NCI-H446 treated with DMSO at 0.1 percent for 48 hours (cell line): ENCODE measurements at places on chromosomes 13 and 19.

DNA sequence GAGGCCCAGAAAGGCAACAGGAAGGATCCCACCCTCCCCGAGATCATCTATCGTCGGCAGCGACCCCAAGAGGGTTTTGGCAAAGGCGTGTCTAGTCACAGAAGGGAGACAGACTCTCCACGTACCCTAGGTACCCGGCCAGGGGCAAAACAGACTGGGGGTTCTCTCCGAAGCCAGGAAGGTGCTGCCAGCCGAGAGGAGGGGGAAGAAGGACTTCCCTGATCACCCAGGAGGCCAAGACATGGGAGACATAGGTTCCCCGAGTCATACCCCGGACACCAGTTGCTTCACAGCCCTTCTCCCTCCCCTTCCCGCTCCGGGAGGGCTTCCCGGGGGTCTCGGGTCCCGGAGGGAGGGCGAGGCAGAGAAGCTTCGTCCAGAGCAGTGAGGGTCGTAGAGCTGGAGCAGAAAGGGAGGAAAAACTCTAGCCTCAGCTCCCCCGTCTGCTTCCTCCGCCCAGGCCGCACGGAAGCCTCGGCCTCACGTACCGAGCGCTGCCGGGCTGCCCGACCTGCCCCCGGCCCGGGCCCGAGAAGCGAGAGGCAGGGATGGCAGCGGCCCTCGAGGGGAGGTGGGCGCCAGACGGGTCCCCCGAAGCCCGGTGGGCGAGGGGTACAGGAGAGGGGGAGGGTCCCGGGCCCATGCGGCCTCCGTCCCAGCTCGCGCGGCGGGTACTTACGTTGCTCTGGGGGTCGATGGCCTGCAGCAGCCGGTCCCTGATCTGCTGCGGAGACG lies 644 bp downstream of the MED26 start:
- DNase-seq = no peak

- no peak for DNase-seq
Measured at GRCh38 chr13:90898811-90899210, 448.7 kb upstream of the MIR17HG start.

DNA sequence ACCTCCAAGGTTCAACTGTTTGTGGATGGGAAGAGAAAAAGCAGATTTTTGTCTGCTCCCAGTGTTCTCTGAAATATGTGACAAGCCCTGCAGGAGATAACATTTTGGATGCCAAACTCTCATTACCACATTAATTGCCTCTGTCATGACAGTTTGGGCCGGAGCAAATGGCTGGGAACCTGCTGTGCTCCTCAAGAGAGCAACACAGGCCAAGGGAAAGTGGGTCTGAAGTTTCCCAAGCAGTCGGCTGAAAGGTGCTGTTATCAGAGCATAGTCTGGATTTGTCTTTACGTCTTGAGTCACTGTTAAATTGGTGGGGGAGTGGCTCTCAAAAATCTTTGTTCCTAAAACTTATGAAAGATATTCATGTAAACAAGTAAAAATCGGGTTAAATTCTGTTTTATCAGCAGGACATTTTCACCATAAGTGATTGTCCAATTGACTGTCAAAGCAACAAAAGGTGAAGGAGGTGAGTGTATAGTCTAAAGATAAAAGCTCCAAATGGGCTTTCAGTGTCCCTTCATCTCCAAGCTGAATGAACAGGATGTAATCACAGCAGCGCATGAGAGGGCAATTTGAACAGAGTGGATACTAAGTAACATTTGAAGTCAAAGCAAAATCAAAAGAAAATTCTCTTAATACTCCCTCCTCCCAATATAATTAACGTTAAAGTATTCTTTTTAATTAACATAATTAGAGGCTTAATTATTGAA lies 844.8 kb downstream of the PCDH17 start:
- peak; percentile 9 for DNase-seq

GRCh38 chr19:40229484-40229883 lies 3.0 kb upstream of the CCNP start:
- no peak for DNase-seq

DNA sequence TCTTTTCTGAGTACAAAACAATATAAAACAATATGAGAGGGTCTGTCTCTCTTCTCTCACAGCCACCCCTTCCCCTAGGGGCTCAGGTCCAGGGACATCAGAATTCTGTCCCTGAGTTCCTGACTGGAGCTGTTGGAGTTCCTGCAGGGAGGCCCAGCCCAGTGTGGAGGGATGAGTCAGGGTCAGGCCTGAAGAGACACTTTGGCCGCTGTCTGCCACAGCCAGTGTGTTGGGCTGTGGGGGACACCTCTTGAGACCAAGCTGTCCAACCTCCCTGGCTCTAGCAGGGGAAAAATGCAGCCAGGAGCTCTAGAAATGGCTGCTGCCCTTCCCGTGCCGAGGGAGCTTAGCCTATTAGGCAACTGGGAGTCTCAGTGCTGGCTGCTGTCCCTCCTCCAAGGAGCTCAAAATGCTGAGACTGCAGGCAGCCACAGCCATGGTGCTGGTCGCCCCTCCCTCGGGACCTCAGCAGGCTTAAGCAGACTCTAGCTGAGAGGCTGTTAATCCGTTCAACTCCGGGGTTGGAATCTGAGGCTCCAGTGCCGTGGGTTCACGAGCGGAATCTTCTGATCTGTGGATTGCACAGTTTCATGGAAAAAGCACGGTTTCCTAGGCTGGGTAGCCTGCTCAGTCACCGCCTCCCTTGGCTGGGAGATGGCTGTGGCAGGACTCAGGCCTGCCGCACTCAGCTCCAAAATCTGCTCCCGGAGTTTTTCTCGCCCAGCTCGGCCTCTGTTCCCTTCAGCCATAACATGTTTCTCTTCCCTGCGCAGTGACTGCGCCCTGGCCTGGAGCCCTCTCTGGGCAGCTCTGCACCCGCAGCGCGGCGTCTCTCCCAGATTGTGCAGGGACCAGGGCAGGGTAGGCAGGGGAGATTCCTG lies 3.8 kb upstream of the ZNF626 start:
- DNase-seq = no peak

DNA sequence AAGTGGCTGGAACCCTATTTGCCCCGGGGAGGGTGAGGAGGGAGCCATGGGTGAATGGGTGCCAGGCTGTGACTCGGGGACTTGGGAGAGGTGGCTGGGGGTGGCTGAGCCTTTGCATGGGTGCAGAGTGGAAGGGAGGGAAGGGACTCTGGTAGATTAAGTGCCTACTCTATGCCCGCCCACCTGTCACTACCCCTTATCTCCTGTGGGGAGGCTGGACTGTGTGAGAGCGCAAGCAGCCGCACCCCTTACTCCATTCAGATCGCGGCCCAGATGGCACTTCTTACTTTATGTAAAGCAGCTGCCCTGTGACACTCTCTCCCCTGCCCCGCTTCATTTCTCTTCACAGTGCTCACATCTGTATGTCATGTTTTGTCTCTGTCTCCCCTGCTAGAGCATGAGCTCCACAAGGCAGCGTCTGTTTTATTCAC lies 2.9 kb downstream of the KASH5 start:
- no peak for DNase-seq

GRCh38 chr13:104872153-104872552 lies 1663.3 kb downstream of the EFNB2 start:
- DNase-seq = no peak

DNA sequence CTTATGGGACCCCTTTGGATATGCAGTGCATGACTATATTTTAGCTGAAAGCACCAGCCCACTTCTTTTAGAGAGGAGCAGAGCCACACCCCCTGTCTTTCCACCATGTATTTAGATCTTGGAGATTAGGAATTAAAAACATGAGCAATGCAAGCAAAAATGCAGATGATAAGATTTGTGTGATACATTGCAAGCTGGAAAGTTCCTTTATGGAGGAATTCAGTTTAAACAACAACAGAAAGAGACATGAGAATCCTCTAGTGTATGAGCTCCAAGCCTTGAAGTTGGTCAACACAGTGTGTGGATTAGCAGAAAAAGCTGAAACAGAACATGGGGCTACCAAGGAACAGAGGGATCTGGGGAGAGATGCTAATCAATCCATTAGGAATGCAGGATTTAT lies 529.8 kb upstream of the NBEA start:
- no peak for DNase-seq

DNA sequence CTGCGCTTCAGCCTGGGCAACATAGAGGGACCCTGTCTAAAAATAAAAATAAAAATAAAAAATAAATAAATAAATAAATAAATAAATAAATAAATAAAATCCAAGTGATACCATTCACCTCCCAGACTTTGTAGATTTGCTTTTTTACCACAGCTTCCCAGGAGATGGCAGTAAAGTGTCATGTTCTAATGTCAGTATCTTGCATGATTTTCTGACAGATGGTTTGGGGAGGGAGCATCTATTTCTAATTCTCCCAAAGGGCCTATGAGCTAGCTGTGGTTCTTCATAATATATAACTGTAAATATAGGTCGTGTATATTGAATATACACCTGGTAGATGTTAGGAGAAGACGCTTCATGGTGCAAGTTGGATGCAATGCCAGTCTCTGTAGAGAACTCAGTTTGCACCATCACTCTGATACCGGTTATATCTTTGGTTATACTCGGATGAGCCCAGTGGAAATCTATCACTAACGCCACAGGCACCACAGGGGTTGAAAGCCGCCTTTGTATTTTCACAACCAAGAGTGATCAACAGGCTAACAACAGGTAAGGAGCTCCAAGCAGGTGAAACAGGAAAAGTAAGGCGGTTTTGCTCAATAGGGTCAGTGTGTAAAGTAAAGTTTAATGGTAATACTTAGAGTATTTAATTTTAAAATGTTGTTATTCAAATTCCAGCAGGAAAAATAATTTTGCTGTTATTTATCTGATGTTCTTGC lies 13.9 kb downstream of the APLP1 start:
- DNase-seq = peak; percentile 54

DNA sequence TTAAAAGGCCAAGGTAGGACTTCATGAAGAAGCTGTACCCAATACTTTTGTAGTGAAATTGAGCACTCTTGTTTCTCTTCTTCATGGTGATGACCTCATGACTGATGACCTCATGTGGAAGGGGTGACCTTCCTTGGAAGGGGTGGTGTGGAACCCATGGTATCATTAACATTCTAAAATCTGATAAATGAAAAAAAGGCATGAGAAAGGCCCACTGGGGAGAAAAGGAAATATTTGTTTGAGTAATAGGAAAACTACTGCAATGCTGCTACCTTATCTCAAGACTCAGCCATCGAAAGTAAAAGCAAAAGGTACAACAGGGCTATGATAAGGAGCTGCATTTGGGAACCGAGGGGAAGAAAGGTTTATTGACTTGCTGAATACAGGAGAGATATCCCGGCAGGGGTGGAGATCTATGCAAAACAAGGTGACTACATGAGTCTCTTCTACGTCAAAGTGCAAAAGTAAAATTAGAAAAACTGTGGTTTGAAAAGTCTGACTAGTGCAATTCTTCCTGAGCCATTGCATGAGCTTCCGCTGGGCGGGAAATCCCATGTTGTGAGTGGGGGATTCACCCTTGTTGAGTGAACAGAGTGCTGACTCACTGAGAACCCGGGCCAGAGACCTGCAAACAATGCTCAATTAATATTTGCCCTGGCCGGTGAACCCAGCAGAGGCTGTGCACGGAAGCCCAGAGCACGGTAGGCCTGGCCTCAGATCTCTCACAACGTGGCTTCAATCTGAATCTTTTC lies 138.9 kb upstream of the RFC3 start:
- DNase-seq = no peak

DNA sequence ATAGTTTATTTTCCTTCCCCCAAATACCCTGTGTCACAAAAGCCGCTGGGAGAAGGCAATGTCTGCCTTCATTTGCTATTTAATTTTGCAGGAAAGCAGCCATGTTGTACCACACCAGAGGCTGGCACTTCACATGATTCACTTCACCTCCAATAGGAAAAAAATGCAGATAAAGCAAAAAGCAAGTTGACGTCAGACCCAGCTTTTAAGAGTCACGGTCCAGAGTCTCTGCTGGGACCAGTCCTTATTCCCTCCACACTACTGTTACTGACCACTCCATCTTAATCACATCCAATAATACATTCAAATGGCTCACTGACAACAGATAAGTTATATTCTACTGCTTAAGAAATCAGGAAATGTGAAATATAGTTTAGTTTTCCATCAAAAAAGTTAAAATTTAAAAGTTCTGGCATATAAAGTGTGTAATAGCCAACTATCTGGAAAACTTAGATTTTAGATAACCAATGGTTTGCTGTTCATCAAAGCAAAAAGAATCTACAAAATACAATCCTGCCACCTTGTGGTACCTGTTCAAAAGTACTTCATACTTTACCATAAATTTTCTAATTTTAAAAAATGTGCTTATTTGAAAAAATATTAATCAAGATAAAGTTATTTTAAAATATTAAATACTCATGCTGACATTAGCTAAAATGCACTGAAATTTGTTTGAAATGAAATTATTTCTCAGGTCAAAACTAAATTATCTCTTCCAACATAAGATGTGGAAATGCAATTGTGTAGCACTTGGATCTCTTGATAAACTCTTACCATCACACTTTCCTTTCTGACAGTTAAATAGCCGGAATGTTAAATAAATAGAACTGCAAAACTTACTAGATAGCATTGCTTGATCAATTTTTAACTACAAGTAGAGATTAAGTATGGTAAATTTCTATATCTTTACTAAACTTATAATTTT lies 97.3 kb downstream of the SERP2 start:
- DNase-seq = peak; percentile 16

GRCh38 chr19:18731562-18732008 lies 48.1 kb downstream of the CRTC1 start:
- DNase-seq = no peak
